GM13976 (cell line): ENCODE measurements at places on chromosomes 3 and 15.
A peak's percentile ranks its signal among the peaks of the same experiment; 100 is the strongest.

GRCh38 chr3:13019243-13020095 lies 53.8 kb downstream of the IQSEC1 start:
- no peak for DNase-seq

DNA sequence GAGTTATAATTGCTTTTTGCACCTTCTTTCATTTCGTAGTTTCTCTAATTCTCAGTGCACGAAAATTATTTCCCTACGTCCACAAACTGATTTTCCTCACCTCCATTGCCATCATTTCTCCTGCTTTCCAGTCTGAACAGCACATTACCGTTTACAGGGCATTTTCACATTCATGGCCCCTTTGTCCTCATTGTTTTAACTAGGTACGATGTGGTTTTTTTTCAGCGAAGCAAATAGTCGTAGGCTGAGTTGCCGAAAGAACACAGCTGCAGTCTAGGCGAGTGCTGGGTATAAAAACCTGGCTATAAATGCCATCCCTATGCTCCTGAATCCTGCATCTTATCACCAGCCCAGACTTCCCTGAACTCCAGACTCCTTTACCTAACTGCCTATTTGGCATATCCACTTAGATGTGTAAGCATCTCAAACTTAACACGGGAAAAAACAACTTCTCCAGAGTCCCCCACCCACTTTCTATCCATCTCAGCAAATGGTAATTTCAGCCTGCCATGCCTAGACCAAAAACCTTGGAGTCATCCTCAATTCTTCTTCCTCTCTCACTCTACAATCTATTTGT lies 691 bp upstream of the FSIP1 start:
- no peak for DNase-seq

DNA sequence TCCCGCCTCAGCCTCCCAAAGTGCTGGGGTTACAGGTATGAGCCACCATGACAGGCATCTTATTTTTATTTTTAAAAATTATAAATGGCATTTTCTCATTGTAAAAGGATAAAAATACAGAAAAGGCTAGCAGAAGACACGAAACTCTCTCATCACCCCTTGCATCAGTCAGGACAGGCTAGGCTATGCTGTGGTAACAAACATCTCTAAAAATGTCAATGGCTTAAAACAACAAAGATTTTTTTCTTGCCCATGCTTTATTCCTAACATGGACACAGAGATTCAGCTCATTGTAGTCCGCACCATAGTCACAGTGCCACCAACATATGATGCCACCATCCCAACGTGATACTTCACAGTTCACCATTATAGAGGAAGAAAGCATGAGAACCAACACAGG lies 34.0 kb upstream of the SEMA4B start:
- no peak for DNase-seq

DNA sequence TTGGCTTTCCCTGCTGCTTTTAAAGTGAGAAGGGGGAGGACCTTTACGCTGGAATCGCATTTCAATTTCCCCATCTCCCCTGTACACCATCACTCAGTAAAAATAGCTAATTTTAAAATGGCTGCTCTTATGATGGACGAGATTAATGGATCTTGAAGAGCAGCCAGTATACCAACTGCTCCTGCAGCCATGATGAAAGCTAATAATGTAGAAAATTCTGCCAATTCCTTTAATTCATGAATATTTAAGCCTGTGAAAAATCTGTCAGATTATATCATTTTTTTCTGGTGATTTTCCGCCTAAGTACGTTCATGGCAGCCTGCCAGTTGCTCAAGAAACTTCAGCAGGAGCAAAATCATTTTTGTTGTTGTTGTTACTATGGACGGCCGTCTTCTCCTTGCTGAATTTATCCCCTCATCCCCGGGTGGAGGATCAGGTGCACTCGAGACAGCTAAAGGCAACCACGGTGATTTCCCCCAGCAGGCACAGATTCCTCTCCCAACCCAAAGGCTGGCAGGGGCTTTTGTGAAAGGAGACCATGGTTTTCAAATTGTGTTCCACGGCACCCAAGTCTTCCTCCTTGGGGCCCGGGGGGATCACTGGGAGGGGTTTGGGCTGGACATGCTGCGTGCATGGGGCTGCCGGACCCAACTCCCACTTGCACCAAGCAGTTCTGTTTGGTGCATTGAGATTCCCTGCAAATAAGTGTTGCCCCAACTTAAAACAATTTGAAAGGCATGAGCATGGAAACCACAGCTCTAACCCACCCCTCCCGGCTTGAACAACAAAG lies 289.6 kb downstream of the UACA start:
- DNase-seq: no peak

DNA sequence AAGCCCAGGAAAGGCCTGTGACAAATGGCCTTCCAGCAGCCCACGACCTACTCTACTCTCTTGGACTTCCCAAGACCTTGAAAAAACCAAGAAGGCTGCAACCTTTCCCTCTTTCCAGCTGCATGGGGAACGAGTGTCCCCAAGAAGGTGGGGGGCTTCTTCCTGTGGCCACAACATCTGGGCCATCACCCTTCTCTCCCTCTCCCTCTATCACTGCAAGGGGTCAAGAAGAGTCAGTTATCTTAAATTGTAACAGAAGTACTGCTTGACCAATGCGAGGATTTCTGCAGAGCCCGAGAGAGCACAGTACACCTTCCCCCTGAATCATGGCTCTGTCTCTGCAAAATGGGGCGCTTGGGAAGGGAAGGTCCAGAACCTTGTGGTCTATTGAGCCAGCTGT lies 63.7 kb upstream of the ACAN start:
- DNase-seq: no peak

DNA sequence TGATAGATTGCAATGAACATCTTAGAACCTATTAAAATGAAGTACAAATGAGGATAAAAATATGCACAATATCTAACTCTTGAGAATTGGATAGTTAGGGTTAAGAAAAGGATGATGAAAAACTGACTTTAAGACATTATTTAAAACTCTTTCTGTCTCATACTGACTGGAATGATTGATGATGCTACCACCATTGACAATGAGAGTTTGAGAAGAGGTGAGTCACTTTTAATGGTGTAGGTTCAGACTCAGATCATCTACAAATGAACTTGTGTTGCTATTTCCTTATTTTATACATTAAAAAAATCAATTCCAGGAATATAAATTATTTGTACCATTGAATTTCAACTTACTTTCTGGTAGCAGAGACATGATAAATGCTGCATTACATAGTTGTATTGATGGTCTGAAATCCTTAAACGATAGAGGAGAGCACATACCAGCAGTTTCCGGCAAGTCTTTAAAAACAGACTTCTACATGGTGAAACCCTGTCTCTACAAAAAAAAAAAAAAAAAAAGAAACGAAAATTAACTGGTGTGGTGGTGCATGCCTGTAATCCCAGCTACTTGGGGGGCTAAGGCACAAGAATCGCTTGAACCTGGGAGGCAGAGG lies 409.0 kb downstream of the OTOL1 start:
- no peak for DNase-seq

GRCh38 chr3:42377681-42378080 lies 32.7 kb downstream of the LYZL4 start:
- DNase-seq: no peak

DNA sequence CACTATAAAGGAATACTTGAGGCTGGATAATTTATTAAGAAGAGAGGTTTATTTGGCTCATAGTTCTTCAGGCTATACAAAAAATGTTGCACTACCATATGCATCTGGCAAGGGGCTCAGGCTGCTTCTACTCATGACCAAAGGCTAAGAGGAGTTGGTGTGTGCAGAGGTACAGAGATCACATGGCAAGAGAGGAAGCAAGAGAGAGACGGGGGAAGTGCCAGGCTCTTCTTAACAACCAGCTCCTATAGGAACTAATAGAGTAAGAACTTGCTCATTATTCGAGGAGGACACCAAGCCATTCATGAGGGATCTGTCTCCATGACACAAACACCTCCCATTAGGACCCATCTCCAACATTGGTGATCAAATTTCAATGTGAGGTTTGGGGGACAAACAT lies 6.0 kb upstream of the FNDC3B start:
- DNase-seq: no peak

GRCh38 chr15:37131621-37132020 lies 31.3 kb upstream of the MEIS2 start:
- no peak for DNase-seq

GRCh38 chr15:25394898-25395297 lies 43.9 kb downstream of the UBE3A start:
- DNase-seq: no peak

- peak; percentile 24 for DNase-seq
Observed at GRCh38 chr3:153026026-153026425, 136.0 kb upstream of the RAP2B start.

- no peak for DNase-seq
Observed at GRCh38 chr3:56790016-56790821, 11.5 kb downstream of the ARHGEF3 start.

GRCh38 chr3:192675958-192676649 lies 51.2 kb downstream of the FGF12 start:
- no peak for DNase-seq

GRCh38 chr15:40241269-40242212 lies 2.7 kb downstream of the PAK6 start:
- DNase-seq: no peak

- no peak for DNase-seq
Observed at GRCh38 chr3:31010491-31010890, 116.0 kb upstream of the GADL1 start.

GRCh38 chr3:123620343-123620742 lies 35.5 kb upstream of the HACD2 start:
- no peak for DNase-seq

DNA sequence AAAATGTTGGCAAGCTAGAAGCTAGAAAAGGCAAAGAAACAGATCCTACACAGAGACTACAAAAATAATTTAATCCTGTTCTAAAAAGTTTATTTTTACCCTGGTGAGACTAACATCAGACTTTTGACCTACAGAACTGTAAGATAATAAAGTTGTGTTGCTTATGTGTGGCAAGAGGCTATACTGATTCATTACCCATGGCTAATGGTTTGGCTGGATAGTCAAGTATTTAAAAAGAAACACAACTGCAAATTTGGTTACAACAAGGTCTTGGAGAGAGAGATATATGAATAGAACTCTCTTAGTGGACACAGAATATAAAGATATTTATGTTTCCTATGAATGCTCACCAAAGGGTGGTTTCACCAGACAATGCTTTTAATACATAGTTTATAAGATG lies 364.2 kb upstream of the PLSCR5 start:
- no peak for DNase-seq

DNA sequence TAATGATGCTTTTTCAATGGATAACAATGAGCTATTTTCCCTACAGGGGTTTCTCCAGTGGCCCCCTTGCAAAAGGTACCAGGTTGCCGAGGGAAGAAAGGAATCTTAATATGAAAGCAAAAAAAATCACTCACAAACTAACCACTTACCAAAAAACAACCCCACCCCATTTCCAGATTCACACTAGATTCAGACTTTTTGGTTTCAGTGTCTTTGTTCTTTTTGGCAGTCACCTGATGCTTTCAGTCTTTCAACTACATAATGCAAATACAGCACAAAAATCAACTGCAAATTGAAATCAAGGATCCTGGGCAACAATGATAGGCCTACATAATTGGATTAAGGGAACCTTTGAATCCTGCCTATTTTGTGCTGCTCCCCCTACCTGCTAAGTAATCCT lies 71.1 kb upstream of the RAP2B start:
- DNase-seq: no peak
